ENCODE measurements at places on chromosomes 4 and X.

- DNase-seq, result no peak
Observed at GRCh38 chrX:154448484-154448883, 4.5 kb downstream of the FAM50A start.

DNA sequence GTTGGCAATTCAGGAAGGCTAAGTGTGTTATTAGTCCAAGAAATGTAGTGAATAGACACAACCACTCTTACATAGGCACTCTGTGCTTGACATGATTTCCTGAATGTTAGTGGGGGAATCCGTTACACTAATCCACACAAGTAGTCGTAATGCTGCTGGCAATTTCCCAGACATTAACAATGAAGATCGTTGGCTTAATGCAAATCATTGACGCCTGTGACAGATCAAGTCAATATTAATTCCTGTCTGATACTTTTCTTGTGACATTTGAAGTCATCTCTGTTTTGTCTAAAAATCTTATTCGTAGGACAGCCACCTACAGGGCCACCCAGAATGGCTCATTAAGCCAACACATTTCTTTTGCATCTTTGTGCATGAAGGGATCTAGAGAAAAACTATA lies 939.1 kb upstream of the FTHL17 start:
- DNase-seq, result no peak

DNA sequence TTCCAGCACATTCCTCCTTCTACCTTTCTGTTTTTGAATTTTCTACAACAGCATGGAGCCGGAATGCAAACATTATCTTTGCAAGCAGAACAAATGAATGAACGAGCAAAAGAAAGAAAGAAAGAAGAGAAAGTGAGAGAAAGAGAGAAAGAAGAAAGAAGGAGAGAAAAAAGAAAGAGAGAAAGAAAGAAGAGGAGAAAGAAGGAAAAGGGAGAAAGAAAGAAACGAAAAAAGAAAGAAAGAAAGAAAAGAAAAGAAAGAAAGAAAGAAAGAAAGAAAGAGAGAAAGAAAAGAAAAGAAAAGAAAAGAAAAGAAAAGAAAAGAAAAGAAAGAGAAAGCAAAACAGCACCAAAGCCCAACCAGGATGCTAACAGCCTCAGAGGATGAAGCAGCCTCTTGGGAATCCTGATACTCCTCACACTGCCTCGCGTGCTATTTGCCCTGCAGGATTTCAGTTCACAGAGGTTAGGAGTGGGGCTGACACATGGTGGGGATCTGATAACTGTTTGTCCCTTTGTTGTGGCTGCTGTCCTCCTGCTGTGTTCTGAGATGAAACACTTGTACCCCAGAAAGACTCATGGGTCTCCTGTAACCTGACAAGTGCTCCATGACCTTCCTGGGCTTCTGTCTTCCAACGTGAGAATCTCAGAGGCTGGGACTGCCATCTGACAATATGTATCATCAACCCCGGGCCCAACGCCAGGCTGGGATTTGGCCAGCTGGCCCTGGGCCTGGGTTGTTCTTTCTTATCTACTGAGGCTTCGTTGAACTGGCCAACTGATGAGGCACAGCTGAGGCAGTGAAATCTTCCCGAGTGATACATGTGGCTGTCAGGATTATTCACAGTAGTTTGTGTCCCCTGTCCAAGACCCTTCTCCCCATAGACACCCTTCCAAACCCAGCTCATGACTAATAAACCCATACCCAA lies 61.0 kb downstream of the SEPSECS start:
- DNase-seq, result no peak

- no peak for DNase-seq
Observed at GRCh38 chrX:119151051-119151380, 23.4 kb upstream of the KIAA1210 start.

- no peak for DNase-seq
Observed at GRCh38 chr4:107312366-107312765, 276.3 kb upstream of the DKK2 start.

DNA sequence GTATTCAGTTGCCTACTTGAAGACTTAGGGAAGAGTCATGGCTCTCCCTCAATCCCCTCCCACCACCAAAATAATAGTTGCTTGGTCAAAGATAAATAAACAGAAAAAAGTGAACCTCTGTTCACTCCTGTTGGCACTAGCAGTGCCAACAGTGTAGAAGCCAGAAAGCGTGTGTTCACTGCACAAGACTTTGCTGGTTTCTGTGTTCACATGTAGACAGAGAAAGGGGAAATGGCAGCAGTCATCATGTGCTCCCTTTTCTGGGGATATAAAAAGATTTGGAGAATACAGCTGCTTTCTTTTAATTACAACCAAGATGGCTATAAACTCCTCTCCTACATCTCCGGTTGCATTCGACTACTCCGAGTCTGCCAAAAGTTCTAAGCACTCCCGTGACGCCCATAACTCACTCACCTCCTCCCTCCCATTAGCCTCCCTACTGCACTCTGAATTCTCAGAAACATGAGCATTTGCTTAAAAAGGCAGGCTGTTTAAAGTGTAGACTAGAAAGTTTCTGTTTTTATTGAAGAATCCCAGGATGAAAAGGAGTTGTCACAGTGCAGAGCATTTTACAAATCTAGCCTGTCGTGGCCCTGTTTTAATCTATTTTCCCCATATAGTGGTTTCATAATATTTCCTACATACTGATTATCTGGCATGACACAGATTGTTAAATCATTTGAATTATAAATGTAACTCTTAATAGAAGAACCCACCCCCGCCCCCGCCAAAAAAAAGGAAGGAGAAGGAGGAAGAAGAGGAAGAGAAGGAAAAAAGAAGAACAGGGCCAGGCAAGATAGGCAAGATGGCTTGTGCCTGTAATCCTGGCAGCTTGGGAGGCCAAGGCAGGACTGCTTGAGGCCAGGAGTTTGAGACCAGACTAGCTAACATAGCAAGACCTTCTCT lies 16.7 kb downstream of the LGI2 start:
- no peak for DNase-seq

DNA sequence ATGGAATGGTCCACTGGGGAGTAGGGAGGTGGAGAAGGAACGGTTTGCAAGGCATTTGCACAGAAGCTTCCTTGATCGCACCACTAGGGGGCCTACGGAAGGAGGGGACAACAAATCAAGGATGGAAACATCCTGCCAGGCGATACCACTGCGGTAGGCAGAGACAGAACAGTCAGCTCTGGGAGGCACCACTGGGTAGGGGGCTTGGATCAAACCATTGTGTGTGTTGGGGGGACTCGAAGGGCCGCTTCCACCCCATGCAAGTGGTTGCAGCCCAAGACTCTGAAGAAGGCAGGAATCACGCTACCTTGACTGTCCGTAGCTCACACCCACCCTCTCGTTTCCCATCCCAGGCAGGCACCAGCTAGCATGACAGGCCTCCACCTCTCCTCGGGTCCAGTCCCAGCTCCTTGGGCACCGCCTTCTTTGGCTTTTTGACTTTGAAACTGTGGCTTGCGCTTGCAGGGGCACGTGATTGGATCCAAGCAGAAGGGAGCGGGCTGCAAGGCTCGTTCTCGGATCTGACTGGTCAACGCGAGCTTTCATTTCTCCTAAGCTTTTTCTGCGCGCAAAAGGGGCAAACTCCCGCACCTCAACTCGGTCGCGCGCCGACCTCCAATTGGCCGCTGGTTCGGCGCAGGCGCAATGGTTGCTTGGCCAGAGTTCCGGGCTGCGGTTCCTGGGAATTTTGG lies 28.4 kb downstream of the GAGE1 start:
- no peak for DNase-seq

DNA sequence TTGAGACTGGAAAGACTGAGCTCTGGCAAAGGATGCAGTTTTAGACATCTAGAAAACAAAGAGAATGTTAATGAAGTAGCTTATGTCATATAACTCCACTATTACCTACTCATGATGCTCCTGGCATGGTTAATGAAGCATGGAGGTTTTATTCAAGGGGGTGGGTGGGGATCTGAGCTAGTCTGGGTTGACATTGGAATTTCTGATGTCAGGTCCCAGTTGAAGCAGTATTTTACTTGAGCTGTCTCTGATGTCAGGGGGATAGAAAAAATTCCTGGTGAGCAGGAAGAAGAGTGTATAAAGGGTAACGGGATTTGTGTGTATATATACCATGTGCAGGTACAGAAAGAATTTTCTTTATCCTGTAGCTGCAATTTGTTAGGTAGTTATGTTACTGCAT lies 102.0 kb downstream of the ELOVL6 start:
- DNase-seq, result no peak

DNA sequence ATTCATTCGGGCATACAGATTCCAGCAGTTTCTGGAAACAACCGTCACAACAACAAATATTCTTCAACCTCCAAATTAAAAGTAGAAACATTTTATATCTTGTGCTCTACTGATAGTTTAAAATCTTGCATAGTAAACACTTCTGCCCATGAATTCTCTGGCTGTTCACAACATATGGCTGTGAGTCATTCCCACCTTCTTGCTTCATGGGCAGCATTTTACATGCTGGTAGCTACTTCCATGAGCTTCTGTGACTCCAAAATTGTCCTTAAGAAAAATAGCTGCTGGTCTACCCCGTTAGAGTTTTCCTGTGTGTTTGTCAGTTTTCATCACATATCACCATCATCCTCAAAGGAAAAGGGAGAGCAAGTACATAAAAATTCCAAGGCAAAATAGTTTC lies 22.7 kb downstream of the PNPLA4 start:
- DNase-seq, result no peak

- DNase-seq, result no peak
Observed at GRCh38 chrX:102808336-102808735, 87.8 kb downstream of the GPRASP3 start.

DNA sequence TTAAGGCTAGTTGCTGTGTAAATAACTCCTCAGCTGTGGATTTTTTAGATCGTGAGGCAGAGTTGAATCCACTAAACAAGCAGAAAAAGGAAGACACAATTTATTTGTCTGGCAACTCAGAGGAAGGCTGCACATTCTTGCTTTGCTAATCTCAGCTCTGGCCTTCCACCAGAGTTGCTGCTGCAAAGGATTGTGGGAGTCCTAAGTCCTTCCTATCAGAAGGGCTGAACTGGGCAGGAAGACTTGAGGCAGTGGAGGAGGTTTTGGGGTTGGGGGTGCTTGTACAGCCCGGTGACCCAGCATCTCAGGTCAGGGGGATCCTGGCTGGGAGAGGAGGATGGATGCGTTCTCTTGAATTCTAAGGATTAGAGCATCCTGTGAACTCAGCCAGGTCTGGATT lies 11.0 kb upstream of the VSIG1 start:
- no peak for DNase-seq

- no peak for DNase-seq
Observed at GRCh38 chr4:5955201-5955821, 62.4 kb upstream of the CRMP1 start.

GRCh38 chr4:5631352-5632065 lies 76.8 kb downstream of the EVC2 start:
- DNase-seq, result no peak

DNA sequence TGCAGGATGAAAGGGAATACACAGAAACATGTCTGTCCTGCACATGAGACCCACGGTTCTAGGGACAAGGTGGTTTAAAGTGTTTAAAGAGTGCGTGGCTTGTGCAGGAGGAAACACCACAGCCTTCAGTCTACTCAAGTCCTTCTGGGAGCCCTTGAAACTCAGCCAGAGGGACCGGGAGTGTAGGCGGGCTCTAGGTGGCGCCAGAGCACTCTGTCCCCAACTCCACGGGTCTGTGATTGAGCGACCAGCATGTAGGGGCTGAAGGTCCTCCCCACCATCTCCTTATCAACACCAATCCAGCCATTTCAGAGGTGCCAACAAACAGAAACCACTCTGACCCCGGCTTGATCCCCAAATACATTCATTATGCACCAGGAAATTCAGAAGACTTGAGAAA lies 82.0 kb upstream of the CLDN34 start:
- DNase-seq, result peak; percentile 35

GRCh38 chr4:151690876-151691275 lies 69.9 kb downstream of the GATB start:
- no peak for DNase-seq

GRCh38 chr4:19309378-19309777 lies 942.3 kb upstream of the SLIT2 start:
- DNase-seq, result no peak

DNA sequence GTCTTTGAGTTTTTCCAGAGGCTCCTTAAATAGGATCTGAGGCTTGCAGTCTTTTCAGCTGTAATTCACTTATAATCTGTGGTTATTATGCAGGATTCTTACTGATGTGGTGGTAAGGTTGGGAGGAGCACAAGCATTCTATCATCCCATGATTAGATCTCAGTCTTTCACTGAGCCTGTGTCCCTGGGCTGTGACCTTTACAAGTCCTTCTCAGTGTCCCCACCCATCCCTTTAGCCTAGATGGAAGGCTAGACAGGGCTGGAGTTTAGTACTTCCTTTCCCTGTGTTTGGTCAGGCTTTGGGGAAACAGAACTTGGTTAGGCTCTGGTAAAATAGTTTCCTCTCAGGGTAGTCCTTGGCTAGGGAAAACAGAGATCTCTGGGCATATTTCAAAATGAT lies 17.1 kb upstream of the NKAP start:
- no peak for DNase-seq

DNA sequence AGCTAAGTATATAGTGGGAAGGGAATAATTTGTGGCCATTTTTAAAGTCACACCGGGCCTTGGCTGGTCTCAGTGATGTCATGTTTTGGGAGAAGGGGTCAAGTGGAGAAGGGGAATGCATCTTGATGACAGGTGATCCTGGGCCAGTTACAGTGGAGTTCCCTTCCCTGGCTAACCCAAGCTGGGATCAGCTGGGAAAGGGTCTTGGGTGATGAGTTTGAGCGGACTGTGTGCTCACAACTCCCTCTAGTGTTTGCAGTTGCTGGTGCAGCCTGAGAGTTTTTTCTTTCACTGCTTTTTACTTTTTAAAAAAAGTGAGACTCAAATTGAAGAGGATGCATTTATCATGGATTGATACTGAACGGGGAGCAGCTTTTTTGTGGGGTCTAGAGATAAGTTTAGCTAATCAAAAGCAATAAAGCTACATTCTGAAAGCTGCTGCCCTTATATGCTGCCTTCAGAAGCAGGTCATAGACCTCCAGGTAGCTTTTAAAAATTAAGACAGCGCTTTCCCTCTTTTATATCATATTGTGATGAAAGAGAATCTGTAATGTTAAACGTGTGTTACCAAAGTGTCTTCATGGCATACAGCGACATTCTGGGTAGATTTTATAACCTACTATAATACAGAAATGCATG lies 164.7 kb downstream of the DCLK2 start:
- no peak for DNase-seq

DNA sequence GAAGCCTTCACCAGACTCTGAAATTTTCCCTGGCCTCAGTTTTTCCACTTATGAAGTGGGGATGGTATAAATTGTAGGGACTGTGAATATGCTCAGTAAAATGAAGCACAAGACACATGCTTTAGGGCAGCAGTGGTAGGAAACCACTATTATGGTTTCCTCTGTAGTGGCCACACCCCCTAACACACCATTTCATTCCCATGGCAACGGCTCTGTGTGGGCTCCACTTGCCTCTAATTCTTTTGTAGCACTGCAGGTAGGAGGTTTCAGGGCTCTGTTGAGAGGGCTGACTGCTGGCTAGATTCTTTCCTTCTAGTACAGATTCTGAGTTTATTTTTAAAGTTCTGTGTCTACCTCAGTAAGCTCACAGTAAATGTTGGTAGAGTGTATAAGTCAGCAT lies 3.5 kb upstream of the VMA21 start:
- no peak for DNase-seq

DNA sequence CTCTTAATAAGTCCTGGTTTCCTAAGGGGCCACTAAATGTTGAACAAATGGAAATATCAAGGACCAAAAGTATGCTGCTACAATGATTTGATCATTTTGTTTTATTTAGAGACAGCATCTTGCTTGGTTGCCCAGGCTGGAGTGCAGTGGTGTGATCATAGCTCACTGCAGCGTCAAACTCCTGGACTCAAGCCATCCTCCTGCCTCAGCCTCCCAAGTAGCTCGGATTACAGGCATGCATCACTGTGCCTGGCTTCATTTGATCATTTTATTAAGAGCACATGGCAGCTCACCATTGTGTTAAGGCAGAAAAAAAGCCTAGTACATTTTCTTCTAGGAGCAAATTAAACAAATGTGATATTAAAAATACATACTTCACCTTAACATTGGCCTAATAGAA lies 52.7 kb downstream of the DCLK2 start:
- DNase-seq, result no peak

All from activated B cell treated with CpG ODN at 0.5 μM for 24 hours (primary cell).